SJSA1 (cell line): ENCODE measurements at places on chromosomes 3 and 15.
A peak's percentile ranks its signal among the peaks of the same experiment; 100 is the strongest.

DNA sequence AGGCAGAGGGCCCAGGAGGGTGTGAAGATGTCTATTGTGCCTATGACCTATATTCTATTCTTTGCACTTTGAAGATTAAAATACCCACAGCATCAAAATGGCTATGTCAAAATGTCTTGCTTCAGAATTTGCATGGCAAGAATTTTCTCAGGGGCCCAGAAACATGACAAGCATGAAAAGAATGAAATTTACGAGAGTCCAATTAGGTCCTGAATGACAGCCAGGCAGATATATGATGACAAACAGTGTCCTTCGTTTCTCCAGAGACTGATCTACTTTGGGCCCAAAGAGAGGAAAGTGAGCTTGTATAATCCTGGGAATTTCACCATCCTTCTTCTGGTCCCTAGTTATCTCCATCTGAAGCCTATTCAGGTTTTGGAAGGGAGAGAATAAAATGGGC is 609.9 kb downstream of the FHIT start:
- no peak for DNase-seq

DNA sequence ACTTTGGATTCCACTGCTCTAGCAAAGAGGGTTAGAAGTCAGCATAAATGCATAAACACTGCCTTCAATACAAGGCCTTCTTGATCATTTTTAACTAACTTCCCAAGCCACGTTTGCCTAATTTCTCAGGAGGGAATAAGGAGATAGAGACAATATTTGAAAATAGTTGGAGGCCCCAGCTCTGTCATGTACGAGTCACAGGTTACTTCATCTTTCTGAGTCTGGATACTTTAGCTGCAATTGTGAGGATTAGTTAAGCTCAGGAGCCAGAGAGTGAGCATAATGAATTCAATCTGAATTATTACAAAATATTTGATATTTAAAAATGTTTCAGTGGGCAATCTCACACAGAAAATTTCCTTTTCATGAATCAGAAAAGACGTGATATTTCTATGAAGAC is 298.9 kb downstream of the SHOX2 start:
- no peak for DNase-seq

DNA sequence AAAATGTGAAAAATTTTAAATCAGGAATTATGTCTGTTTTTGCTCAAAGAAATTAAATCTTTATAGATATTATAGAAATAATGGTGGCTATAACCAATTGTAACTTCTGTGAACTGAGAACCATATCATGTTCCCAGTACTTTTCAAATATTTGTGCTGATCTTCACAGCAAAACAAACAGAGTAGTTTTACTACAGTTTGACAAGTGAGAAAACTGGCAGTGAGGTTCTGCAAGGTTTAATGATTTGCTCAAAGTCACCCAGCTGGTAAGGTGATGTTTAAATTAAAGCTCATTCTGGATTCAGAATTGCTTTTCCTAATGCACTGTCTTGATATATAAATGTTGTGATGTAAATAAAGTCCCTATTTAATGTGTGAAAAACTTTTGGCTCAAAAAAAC is 22.0 kb upstream of the SPTSSB start:
- no peak for DNase-seq

DNA sequence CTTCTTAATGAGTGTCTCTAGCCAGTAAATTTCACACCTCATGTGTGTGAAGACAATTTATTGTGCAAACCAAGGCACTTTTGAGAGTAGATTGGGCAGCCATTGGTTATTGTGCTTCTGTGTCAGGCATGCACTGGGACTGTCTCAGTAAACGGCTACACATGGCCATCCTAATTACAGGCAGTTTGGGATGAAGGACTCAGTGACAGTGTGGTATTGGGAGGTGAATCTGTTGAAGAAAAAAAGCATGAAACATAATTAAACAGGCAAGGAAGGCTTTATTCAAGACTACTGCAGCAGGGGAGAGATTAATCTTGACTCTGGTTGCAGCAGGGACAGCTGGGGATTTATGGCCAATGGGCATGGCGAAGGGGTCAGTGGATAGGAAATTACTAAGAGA is 57.8 kb upstream of the NUDT16 start:
- no peak for DNase-seq

- peak; percentile 5 for DNase-seq
These were observed 51.8 kb downstream of the CMTM7 start for GRCh38 chr3:32443478-32443877.

DNA sequence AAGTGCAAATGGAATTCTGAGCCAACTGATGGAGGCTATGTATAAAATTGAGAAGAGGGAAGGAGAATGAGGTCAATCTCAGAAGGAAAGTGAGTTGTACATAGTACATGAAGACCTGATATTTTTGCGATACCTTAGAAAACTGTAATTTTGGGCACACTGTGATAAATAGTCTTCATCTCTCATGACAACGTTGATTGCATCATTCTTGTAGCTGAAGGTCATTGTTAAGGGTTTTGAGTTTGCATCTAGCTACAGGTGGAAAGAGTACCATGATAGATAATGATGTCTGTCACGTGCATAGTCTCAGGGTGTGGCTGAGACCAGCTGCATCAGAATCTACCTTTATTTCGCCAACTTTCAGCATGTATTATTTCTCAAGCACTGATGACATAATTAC is 435.4 kb upstream of the MDFIC2 start:
- no peak for DNase-seq

GRCh38 chr15:75694241-75695182 is 18.1 kb downstream of the CSPG4 start:
- peak; percentile 76 for DNase-seq

DNA sequence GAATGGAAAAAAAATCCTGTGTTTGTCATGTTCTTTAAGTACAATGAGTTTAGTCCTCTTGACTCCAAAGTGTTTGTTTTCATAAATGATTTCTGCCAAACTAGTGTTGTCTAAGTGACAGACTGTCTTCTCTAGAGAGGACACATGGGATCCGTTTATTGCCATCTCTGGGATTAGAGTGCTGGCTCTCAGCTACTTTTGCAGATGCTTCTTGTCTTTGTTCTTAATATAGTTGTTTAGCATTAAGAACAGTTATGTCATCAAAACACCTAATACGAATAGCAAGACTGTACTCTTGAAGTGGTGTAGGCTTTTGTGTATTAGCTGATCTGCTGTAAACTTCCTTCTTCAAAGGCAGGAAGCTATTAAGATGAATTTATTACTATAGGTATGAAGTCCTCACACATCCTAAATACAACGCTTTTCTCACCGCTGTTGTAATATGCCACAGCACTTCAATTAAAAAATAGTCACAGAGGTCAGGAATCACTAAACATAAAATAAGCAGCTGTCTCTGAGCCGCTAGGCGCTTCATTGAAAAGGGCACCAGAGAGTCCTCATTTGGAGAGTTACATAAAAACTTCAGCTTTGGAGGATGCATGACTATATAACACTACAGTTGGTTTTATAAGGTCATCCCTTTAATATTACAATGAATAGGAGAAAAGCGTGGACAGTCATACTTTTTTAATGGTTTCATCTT is 128.3 kb upstream of the ZNF385D start:
- DNase-seq, result no peak

- no peak for DNase-seq
These were observed 343.7 kb downstream of the NSUN3 start for GRCh38 chr3:94406595-94406994.

DNA sequence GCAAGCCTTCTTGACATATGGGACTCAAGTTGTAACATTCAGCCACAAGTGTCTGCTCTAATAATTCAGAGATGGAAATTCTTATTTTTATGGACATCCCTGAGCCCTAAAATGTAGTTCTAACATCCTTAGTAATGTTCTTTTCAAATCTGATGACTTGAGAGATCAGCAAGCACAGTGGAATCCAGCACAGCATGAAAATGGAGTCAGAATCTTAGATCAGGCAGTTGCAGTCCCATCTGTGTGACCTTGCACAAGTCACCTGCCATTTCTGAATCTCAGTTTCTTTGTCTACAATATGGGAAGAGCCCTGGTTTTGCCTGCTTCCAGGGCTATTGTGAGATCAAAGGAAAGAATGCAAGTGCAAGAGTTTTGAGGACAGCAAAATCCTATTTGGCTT is 183.9 kb upstream of the LPP start:
- DNase-seq, result no peak

GRCh38 chr15:88274553-88275460 is 18.3 kb upstream of the NTRK3 start:
- DNase-seq, result peak; percentile 24

- no peak for DNase-seq
These were observed 44.9 kb upstream of the DGKG start for GRCh38 chr3:186406669-186407635.

GRCh38 chr3:88896026-88896425 is 211.4 kb upstream of the EPHA3 start:
- no peak for DNase-seq

GRCh38 chr3:72258361-72259141 is 473.6 kb upstream of the PROK2 start:
- no peak for DNase-seq

- DNase-seq, result no peak
These were observed 128.4 kb upstream of the IGF1R start for GRCh38 chr15:98519767-98520550.
